ENCODE measurements at places on chromosomes 3 and 15. TPM values are rescaled to one million over a fixed set of nuclear protein-coding genes. Genes with fewer than 3 reads are reported as not detected.

GRCh38 chr15:90823455-90823974 is 44.9 kb upstream of the FURIN start:
- DNase-seq, result no peak

DNA sequence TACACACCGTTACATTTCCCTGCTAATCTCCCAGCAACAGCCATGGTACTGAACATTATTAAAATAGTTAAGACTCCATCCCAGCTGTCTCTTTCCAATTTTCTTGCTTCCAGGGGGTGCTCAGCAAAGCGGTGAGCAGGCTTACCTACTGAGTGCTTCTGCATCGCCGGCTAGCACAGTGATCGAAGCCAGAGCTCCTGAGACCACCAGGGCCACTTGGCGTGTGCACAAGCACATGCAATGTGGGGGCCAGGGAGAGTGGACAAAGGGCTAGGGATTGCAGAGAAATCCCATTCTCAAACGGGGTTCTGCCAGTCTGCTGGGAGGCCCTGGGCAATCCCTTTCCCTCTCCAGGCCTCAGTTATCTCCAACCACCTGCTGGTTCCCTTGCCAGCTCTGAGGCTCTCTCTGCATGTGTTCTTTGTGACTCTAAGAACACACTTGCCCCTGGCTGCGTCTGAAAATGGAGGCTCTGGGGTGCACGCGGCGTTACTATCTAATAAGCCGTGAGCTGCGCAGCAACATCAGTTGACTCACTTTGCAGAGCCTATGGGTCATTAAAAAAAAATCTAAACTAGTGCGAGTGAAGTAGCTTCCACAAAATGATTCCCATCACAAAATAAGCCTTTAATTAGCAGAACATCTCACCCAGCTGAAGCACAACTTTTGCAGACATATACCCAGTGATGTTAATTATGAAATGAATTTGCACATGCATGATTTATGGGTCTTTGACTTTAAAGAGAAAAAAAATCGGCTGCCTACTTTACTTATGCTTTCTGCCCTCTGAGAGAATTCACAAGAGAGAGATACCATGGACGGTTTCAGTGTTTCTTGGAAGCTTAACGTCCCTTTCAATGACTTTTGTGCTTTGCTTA is 271.5 kb downstream of the TLE3 start:
- DNase-seq, result no peak

GRCh38 chr3:42376344-42376798 is 34.0 kb downstream of the LYZL4 start:
- peak; percentile 51 for DNase-seq

GRCh38 chr3:53224026-53224425 is 31.8 kb downstream of the TKT start:
- DNase-seq, result peak; percentile 26

Gene FETUB
- not detected for total RNA-seq

DNA sequence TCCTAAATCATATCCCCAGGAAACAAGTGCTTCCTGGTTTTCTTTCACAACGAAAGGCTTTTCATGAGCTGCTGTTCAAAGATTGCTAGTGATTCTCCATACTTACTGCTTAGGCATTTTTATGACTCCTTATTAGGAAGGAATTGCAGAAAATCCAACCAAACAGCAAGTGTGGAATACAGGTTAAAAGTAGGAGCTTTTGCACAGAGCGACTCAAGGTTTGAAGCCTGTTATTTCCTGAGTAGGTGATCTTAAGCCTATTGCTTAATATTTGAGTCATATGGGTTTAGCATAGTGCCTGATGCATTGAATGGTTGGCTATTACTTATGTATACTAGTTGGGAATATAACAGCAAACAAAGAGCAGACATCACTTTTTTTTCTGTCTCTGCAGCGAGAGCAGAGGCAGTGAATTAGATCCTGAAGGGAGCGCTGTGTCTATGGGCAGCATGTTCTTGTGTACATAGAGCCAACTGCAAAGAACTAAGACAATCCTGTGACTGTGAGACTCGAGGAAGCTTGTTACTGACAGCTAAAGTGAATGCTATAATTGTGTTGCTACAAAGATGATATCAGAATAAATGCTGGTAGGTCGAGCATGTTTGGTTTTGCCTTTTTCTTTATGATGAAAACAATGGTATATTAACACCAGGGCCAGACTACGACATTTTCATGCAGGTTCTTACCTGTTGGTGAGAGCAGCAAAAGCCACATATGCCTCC is 6.3 kb downstream of the TM4SF1 start:
- no peak for DNase-seq

Gene CORO2B
- 5.9 TPM for total RNA-seq

- DNase-seq, result no peak
Measured at GRCh38 chr3:25473246-25473645, 45.2 kb downstream of the RARB start.

Gene CIP2A
- 1.3 TPM for total RNA-seq

DNA sequence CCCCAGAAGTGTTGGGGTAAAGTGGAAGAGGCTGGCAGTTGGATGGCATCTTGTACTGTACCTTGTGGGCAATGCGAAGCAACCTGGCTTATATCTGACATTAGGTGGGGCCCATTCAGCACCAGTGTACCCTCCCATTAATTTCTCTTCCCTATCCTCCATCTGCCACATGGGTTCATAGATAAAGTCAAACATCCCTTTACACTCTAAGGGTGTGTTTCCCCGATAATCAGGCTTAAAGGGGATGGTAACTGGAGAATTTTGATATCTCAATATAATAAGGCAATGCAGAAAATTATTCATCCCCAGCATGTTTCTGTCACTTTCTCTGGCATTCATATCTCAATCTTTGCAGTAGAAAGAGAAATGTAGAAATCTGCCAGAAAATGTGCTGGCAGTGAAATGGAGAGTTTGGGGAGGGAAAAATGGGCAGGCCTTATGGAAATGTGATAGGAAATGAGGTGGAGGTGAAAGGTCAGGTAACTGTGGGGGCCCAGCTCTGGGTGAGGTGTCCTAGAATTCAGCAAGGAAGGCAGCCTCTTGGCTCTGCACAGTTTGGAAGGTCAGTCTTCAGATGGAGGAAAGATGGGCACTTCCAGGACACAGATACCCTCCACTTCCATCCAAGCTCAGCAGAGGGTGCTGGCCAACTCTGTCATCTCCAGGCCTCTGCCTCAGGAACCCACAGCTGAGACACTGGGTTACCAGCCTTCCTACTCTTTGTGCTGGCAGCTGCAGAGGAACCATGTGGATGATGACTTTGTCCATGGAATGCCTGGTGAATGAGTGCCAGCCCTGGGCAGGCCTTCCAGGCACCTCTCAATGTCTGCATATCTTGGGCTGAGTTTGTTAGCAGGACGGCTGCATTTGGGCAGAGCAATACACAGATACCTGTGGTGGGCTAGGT is 325.9 kb upstream of the CTDSPL start:
- peak; percentile 73 for DNase-seq

Gene IL16
- total RNA-seq, result 5.5 TPM

- DNase-seq, result no peak
Measured at GRCh38 chr3:11037976-11038375, 45.4 kb downstream of the SLC6A1 start.

- no peak for DNase-seq
Measured at GRCh38 chr15:66590435-66590834, 24.6 kb upstream of the LCTL start.

DNA sequence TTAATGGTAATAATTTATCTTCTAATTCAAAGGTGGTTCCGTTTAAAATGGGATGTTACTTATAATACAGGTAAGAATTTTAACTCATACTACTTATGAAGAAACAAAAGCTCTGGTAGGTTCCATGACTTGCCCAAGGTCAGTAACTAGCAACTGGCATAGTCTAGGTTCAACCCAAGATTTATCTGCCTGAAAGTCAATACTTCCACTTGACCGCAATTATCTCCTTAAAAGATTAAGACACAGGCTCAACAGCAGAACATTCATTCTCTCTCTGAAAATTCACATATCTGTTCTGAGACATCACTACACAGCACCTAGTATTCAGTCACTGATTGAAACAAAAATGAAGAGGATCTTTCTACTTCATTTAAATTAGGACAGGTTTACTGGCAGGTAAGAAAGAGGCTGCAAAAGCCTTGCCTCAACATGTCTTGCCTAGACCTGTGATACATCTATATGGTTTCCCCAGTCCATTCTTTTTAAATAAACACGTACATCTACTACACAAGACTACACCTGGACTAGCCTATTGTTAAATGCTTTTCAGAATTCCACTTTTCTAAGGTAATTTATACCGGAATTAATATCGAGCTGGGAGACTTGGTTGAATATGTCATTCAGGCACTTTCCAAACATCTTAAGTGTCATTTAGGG is 1.2 kb downstream of the CSNK1G1 start:
- no peak for DNase-seq

Gene TUBGCP4
- 13.0 TPM for total RNA-seq

DNA sequence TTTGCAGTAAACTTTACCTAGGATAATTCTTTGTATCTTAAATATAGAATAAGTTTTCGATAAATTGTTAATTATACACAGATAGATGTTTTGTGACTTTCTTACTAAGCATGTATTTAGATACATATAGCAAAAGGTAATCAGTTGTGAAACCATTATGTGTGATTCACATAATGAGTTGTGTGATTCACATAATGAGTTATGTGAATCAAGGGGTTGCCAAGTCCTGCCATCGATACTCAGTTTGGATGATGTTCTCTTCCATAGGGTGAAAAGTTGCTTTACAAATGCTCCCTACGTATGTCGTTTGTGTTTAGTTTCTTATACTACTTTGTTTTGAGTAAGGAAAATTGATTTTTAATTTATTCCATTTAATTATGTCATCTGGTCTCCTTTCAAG is 682.1 kb downstream of the MECOM start:
- DNase-seq, result no peak

DNA sequence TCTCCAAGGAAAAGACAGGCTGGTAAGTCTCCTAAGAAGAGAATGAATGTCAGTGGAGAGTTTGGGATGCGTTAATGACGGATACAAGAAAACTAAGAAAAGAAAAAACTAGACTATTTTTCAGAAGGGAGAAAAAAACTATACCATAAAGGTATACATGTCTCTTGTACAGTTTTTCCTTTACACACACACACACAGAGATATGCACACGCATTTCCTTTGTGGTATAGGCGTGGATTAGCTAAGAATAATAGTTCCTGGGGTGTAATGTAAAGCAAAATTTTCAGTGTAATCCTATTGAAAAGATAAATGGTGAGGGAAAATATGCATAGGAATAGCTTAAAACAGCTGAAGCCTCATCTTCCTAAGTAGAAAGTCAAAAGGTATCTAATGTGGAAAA is 36.3 kb downstream of the GABPB1 start:
- no peak for DNase-seq

DNA sequence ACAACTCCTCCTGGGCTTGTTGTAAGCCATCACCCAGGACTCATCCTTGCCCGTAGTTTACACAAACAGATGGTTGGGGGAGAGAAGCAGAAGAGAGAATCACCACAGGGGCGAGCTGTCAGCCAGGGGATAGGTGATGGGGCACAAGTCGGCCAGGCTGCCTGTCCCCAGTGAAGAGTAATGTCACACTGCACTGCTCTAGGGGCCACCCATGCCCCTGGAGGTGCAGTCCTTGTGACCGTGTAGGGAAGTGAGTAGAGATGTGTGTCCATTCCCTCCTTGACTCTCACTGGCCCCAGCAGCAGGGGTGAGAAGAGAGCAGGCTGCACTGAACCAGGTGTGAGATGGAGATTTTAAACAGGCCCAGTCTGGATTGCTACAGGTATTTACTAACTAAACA is 17.1 kb upstream of the PRSS50 start:
- no peak for DNase-seq

DNA sequence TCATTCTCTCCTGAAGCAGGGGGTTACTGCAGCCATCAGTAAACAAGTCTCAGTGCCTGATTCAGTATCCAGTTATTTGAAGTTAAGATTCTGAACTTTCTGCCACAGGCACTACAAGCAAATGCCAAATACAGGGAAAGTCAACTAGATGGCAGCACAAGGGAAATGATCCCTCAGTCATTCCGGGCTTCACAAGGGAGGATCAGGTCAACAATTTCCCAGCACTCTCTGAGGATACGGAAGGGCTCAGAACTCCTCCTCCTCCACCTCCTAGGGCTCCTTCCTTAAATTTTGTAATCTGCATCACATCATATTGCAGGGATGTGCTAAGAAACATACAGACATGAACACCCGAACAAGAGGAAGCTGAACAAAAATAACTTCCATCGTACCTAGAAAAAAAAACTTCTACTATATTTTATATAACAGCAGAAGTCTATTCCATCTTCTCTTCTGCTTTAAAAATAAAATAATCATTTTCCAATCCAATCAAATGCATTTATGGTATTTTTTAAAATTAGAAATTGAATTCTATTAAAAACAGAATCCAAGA is 187.1 kb downstream of the FMN1 start:
- DNase-seq, result no peak

Gene STRIT1
- 0.79 TPM for total RNA-seq

- DNase-seq, result no peak
Measured at GRCh38 chr15:90262426-90262825, 3.0 kb upstream of the NGRN start.

DNA sequence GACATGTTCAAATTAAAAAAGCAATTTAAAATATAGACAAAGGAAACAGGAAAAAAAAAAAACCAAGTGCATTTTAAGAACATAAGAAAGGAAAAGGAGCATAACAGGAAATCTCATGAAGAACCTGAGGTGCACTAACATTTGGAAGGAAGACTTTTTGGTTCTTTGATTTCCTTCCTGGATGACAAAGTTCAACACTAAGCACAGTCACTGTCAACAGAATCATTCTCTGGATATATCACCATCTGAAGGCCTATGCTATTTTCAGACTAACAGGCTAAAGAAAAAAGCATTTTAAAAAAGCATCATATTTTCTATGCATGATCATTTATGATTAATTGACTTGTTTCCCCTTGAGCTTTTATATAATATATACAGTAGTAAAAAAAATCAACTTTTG is 349.6 kb downstream of the PLCL2 start:
- DNase-seq, result no peak

Gene LRRC34
- 1.6 TPM for total RNA-seq
